ENCODE measurements at places on chromosomes 7 and 10.

GRCh38 chr7:72754312-72754711 lies 73.7 kb downstream of the TYW1B start:
- no peak for DNase-seq

GRCh38 chr7:108911016-108911415 lies 341.3 kb downstream of the DNAJB9 start:
- DNase-seq, result no peak

- no peak for DNase-seq
These were observed 23.6 kb downstream of the GNA12 start for GRCh38 chr7:2820508-2820934.

GRCh38 chr7:148262721-148263229 lies 327.8 kb upstream of the C7orf33 start:
- peak; percentile 54 for DNase-seq
